ENCODE measurements at places on chromosomes 2 and 18. TPM values are rescaled to one million over a fixed set of nuclear protein-coding genes. Genes with fewer than 3 reads are reported as not detected.

The SCG2 gene
- 0.26 TPM for total RNA-seq

- DNase-seq = no peak
Measured at GRCh38 chr2:168661863-168662256, 140.6 kb upstream of the NOSTRIN start.

DNA sequence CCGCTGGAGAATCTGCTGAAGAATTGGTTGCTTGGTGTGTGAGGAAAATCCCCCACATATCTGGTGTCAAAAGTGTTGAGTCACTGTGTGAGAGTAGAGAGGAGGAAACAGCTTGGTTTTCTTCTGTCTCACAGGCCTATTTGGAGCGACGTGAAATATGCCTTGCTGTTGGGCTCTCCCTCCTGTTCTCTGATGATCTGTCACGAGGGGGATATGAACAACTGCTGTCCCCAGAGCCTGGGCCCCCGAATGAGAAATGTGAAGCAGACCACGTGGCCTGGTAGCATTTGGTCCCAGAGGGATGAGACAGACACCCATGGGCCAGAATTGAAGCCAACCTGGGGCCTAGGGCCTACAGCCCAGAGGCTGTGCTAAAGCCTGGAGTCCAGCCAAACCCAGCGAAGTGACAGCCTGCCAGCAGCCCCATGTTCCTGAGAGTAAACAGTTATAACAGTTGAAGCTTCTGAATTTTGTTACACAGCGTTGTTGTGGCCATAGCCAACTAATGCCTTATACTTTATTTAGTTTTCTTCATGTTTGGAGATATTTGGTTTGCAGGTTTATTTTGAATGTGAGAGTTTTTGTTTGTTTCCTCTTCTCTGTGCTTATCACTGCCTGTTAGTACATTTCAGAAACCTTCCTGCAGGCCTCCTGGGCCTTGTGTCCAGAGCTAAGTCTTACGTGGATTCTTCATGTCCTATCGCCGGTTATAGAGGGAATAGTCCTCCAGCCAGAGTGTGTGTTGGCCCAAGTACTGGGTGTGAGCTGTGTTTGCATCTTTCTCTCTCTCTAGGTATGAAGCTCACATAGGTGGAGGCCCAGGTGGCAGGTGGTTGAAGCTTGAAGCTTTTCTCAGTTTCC, 18.7 kb upstream of the COLEC12 start:
- DNase-seq = peak; percentile 60

The GPR155 gene
- total RNA-seq = 23.3 TPM

GRCh38 chr18:48548011-48548771, 9.4 kb downstream of the CTIF start:
- DNase-seq = peak; percentile 50

- DNase-seq = no peak
Measured at GRCh38 chr2:124079045-124079444, 54.0 kb downstream of the CNTNAP5 start.

DNA sequence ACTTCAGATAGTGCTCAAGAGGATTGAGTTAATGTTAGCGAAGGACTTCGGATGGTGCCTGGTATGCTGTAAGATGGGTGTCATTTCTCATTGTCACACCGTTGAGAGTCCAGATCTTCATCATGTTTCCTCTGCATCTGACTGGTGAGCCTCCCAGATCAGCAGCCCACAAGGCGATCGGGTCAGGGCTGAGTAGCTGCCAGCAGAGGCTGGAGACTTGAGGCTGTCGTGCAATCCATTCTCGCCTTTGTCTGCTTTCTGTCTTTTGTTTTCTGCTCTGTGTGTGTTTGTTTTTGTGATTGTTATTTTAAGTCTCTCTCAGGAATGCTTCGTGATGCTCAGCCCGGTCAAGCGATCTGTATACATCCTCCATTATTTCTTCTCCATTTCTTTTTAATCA, 95.8 kb downstream of the TGOLN2 start:
- DNase-seq = no peak

The SAG gene
- total RNA-seq = not detected

DNA sequence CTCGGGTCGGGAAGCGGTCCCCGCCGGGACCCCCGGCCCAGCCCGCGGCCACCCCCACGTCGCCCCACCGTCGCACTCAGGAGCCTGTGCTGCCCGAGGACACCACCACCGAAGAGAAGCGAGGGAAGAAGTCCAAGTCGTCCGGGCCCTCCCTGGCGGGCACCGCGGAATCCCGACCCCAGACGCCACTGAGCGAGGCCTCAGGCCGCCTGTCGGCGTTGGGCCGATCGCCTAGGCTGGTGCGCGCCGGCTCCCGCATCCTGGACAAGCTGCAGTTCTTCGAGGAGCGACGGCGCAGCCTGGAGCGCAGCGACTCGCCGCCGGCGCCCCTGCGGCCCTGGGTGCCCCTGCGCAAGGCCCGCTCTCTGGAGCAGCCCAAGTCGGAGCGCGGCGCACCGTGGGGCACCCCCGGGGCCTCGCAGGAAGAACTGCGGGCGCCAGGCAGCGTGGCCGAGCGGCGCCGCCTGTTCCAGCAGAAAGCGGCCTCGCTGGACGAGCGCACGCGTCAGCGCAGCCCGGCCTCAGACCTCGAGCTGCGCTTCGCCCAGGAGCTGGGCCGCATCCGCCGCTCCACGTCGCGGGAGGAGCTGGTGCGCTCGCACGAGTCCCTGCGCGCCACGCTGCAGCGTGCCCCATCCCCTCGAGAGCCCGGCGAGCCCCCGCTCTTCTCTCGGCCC, 13.6 kb downstream of the SPEG start:
- no peak for DNase-seq

GRCh38 chr2:238793801-238794449, 54.0 kb upstream of the TWIST2 start:
- no peak for DNase-seq

DNA sequence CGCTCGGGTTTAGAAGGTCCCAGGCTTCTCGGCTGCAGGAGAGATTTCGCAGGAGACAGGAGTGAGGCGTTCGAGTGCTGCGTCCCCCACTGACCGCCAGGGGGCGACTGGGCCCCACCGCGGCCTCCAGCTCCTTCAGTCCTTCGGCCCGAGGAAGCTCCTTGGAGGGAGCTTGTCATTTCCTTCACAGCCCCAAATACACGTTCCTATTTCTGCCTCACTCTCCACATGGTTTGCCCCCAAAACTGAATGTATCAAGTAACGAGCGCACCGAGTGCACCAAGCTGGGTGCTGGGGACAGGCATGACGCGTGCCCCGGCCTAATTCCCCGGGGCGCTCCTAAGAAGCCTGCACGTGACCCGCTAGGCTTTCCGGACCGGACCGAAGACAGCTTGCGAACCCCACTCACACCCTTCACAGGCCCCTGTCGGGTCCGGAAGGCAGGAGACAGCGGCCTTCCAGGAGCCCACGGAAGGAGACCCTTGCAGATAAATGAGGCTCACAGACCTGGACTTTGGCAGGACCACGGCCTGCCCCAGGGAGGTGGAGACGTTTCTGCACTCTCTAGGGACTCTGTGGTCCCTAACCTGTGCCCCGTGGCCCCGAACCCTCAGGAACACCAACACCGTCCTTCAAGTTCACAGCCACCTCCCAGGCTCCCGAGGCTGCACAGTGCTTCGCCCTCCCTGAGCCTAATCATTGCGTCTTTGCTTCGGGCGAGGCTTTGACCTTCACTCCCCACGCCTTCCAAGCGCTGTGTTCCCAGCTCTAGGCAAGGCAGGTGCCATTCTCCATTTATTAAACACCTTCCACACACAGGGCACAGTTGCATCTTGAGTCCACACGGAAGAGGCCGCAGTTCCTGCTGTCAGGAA, 13.0 kb upstream of the FAHD2A start:
- DNase-seq = peak; percentile 61

The FTCDNL1 gene
- total RNA-seq = 1.8 TPM
